ENCODE measurements at places on chromosomes 7 and 10. TPM values are rescaled to one million over a fixed set of nuclear protein-coding genes. Genes with fewer than 3 reads are reported as not detected.

Gene GIMAP6
- total RNA-seq = 6.9 TPM

Gene ASB10
- total RNA-seq = not detected

Gene DHTKD1
- total RNA-seq = 80.7 TPM

Gene POLD2
- 46.1 TPM for total RNA-seq

Gene TIAL1
- total RNA-seq = 51.4 TPM

All from frontal cortex (tissue), 4 donors.